ENCODE measurements at places on chromosomes 7 and 10.

- H3K27me3 ChIP-seq, result no peaks in the 10 kb centered on the region
- no peak overlapping the region for H3K4me3 ChIP-seq
Measured at GRCh38 chr10:69061305-69062161, 26.4 kb upstream of the SRGN start.

DNA sequence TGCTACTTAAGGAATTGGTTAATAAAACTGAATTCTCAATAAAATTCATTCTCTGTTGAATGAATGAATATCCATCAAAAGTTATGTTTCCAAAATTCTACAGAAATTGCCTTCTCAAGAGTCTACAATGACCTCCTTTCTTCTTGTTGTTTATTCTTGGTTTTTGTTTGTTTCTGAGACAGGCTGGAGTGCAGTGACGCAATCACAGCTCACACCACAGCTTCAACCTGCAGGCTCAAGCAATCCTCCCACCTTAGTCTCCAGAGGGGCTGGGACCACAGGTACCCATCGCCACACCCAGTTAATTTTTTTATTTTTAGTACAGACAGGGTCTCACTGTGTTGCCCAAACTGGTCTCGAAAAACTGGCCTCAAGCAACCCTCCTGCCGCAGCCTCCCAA lies 97.6 kb downstream of the LMBR1 start:
- no peaks in the 10 kb centered on the region for H3K4me1 ChIP-seq
- no peaks in the 10 kb centered on the region for H3K27me3 ChIP-seq
- H3K4me3 ChIP-seq, result no peak overlapping the region

- no peak overlapping the region for H3K27ac ChIP-seq
- no peak overlapping the region for H3K4me3 ChIP-seq
- no peaks in the 10 kb centered on the region for H3K36me3 ChIP-seq
- no peak for DNase-seq
- no peaks in the 10 kb centered on the region for H3K27me3 ChIP-seq
Measured at GRCh38 chr7:85587785-85588184, 400.9 kb upstream of the SEMA3D start.

- DNase-seq, result no peak
- H3K27ac ChIP-seq, result no peak overlapping the region
- H3K4me3 ChIP-seq, result no peak overlapping the region
- H3K27me3 ChIP-seq, result no peaks in the 10 kb centered on the region
Measured at GRCh38 chr7:78071491-78072200, 273.1 kb downstream of the PHTF2 start.

DNA sequence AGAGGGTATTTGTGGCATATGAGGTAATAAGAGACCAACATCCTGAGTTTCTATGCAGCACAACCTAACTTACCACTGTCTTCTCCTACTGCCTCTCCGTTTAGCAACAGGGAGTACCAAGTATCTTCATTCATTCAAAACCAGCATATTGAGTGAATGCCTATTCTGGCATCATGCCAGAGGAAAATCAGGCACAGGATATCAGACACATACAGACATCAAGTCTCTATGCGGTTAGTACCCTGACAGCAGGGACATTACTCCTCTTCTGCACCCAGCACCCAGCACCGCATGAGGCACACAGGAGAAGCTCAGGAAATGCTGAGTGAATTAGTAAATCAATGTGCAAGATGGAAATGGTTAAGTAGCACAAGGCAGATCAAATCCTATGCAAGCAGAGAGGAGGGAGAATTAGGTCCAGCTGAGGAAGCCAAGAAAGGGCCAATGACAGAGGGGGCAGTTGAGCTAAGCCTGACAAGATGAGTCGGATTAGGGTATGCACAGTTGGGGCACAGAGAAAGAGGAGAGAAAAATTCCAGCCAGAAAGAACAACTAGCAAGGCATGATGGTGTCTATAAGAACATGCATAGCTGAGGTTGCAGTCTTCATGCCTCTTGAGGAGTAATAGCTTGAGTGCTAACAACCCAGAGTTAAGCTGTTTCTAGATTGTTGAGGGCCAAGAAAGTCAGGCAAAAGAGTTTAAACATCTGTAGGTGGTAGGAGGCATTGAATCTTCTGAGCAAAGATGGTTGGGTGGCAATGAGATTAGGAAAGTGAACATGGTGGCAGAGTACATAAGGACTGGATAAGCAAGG lies 146.0 kb downstream of the PLXNA4 start:
- no peak overlapping the region for H3K4me3 ChIP-seq
- H3K36me3 ChIP-seq, result no peaks in the 10 kb centered on the region
- peaks cover 44% of the 10 kb centered on the region for H3K4me1 ChIP-seq
- peak; percentile 47 for DNase-seq

DNA sequence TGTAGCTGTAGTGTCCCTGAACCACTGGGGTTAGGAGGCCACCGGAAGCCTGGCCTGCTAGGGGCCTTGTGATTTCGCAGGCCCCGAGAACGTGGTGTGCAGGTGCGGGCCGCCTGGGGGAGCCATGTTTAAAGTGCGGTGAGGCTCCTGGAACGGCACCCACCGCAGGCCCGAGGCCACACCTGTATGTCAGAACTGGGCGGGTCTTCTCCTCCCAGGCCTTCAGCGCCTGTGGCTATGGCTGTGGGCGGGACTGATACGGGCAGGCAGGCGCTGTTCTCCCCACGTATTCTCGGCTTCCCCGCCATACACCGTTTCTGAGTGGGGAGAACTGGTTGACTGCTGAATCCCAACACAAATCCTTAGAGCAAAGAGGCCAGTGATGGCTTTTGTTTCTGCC lies 74.8 kb downstream of the DNAJB6 start:
- no peaks in the 10 kb centered on the region for H3K27me3 ChIP-seq
- no peak overlapping the region for H3K27ac ChIP-seq
- no peak overlapping the region for H3K4me3 ChIP-seq
- peaks cover 24% of the 10 kb centered on the region for H3K36me3 ChIP-seq
- DNase-seq, result no peak
